ENCODE measurements at places on chromosomes 5 and 9.
A peak's percentile ranks its signal among the peaks of the same experiment; 100 is the strongest.

- no peak for ATAC-seq
These were observed 244.3 kb upstream of the ZNF608 start for GRCh38 chr5:124990723-124991122.

- ATAC-seq = no peak
These were observed 194.0 kb downstream of the FER start for GRCh38 chr5:108941746-108942145.

DNA sequence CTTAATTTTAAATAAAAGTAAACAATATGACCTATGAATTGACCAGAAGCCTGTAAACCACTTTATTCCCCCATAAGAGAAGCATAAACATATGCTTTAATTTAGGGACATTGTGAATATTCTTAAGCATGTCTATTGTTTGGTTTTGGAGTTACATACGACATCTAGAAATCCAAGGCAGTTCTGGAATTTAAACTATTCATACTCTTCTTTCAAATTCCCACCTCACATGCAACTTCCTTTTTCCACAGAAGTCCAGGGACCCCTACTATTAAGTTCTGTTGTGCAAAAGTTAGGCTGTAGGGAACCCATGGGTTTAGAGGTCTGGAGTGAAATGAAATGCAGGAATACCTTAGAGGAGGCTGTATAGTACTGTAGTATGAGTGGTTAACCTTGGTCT lies 2.1 kb downstream of the RIC1 start:
- no peak for ATAC-seq

DNA sequence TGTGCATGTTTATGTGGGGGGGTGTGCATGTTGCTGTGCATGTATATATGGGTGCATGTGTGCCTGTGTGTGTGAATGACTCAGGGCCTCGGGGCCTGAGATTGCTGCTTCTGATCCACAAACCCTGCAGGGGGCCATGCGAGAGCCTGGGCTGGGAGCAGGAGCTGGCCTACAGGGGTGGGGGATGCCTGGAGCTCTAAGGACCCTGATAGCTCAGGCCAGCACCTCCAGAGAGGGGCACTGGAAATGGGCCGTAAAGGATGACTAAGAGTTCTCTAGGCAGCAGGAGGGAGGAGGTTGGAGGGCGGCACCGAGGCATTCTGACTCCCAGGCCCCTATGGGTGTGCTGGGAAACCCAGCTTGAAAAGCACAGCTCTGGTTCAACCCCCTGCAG lies 6.9 kb upstream of the UBAC1 start:
- no peak for ATAC-seq

GRCh38 chr5:10631316-10631996 lies 67.6 kb downstream of the ANKRD33B start:
- ATAC-seq = no peak

GRCh38 chr5:140986117-140986521 lies 19.8 kb downstream of the PCDHAC2 start:
- 0 out of 3 replicates have a peak, but pooled peaks have one; percentile 27 for ATAC-seq

DNA sequence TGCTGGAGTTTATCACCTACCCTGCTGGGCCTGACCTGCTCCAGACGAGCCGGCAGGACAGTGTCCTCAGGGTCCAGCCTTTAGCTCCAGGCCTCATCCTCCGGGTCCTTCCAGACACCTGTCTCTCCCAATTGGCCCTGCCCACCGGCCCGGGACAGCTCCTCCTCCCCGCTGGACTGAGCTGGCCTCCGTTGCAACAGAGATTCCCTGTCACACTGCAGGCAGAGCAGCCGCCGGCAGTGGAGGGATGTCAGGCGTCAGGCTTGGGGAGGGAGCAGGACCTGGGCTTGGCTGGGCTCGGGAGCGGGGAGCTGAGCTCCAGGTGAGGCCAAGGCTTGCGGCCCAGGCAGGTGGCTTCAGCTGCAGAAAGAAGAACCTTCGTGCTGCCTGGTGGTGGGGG lies 1.7 kb downstream of the KCNT1 start:
- no peak for ATAC-seq

DNA sequence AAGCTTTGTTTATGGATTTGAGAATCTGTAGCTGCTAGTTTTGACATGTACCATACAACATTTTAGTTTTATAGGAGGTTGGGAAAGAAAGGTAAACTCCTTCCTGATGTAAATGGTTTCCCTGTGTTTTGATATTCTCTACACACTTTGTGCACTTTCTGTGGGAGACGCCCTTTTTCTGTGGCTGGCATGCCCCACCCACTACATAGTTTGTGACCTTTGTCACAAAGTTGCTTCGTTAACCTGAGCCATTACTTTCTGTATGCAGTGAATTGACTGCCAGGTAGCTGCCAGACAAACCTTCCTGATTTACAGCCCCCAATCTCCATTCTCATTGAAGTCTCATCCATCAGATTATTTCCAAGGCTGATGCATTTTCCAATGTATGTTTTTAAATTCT lies 90.6 kb downstream of the NLN start:
- ATAC-seq = no peak

DNA sequence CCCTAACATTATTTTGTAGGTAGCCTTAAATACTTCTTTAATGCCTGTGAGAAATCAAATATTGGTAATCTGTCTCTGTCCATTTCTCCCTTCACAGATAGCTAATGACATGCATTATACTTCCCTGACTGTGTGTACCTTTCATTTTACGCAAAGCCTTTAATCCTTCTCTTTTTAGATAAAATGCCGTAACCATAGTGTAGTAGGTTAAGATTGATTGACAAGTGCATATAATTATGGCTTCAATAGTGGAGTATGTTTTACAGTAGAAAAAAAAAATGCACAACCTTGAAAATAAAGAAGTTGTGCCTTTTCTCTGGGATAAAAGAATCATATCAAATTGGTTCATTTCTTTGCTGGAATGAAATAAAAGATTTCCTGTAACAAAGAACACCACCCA lies 559.6 kb upstream of the GRAMD2B start:
- ATAC-seq = no peak

DNA sequence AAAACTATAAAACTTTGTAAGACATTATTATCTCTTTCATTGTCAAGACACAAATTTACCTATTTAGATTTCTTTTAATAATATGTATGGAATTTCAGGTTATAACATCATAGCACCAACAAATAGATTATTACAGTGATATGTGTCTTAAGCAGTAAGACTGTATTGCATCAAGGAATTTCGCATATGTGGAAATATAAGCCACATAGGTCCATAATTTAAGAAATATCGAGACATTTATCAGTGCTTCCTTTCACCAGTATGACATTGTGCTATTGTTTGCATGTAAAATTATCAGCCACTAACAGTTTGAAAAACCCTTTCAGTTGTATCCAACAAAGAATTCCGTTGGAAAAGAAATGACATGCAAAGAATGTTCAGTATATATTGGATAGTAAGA lies 186.7 kb upstream of the RASA1 start:
- ATAC-seq = no peak

DNA sequence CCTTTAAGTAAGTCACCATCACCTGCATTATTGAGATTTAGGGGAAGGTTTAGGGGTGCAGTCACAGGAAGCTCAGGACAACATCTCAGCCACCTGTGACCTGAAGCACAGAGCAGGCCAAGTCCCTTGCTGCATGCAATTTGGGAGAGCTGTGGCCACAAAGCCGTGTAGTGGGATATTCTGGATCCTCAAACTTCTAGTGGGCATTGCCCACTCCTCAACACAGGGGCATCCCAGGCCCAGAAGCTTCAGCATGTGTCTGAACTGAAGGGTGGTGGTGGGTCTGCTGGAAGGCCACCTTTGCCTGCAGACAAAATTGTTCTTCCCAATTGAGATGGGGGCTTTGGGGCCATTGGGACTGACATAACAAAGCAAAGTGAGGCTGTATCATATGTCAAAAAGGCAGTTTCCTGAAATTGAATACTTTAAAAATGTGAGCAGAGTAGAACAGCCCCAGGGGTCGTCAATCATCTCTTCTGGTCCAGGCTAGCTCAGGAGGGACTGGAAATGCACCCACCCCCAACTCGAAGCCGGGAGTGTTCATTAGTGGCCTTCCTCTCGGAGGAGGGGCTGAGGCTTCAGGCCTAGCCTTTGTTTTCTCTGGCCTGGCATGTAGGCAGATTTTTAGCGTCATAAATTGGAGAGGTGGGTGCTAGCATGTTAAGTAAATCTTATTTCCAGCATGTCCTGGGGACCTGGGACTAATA lies 2.8 kb upstream of the GADD45G start:
- no peak for ATAC-seq

- no peak for ATAC-seq
These were observed 127.0 kb upstream of the GDNF start for GRCh38 chr5:37966871-37967270.

GRCh38 chr5:125712397-125712796 lies 710.8 kb upstream of the GRAMD2B start:
- ATAC-seq = no peak

GRCh38 chr5:151924564-151925301 lies at the start of gene GLRA1:
Gene GLRA1 (minus strand): TSS chr5:151924851. CDS start chr5:151924549, 302 bp downstream.
- ATAC-seq = peak; percentile 87

DNA sequence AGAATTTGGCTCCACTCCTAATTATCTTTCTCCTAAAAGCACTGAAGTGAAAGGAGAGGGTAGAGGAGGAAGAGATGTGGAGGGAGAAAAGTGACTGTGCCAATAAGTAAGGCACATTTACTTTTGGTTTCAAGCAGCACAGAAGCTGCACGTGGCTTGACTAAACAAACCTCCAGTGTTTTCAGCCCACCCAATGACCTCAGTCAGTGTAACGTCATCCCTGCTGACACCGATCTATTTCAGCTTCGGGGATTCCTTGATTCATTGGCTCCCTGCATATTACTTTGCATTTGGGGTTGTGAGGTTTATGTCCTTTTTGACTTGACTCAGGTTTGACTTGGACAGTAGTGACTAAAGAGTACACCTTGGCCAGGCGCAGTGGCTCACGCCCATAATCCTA lies 35.6 kb upstream of the NIM1K start:
- ATAC-seq = no peak

DNA sequence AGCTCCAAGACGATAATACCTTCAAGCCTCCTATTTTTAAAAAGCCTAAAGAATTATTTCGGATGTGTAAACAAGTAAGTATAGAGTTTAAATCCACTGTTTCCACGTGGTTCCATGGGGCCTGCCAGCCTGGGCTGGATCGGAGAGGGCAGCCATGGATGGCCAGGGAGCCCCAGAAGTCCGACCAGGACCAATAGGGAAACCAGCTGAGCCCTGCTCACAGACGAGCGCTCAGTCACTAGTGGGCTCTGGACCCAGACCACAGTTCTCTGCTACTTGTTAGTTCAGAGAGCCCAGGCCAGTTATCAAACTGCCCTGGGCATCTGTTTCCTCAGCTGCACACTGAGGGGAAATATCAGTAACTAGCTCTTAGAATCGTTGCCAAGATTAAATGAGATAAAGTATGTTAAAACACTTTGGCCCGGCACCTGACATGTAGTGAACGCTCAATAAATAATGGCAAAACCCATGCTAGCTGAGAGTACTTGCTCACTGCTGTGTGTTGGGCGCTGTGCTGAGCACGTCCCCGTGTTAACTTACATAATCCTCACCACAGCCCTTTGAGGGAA lies 124.8 kb downstream of the RGS3 start:
- no peak for ATAC-seq

DNA sequence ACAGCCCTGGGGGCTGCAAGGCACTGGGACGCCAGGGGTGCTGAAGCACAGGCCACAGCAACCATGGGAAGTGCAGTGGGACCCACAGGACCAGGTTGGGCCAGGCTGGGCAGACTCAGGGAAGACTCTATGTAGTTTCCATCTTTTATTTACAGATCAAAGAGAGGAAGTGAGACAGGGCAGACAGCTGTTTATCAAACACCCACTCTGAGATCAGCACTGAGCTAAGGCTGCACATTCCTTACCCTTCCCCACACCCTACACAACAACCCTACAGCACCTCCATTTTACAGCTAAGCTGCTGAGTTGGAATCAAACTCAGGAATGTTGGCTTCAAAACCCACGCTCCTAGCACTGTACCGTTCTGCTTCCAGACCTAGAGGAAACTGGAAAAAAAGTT lies 19.8 kb downstream of the BARHL1 start:
- no peak for ATAC-seq

- ATAC-seq = no peak
These were observed 9.9 kb downstream of the GNAQ start for GRCh38 chr9:78021697-78022096.

DNA sequence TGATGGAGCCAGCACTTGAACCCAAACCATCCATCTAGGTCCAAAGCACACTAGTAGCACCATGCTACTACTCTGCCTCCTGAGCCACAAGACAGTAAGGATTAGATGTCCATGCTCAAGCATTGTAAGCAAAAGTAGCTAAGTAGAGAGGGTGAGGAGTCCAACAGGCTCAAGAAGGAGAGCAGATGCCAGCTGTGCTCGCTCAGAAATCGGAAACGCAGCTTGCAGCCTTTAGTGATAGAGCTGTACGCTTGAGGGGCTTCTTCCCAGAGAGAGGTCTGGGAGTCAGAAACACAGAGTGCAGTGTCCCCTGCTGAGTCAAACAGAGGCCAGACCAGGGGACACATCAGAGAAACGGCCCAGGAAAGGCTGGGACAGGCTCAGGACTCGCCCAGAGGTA lies 32.7 kb upstream of the GABRP start:
- ATAC-seq = no peak

Measured in SK-N-SH treated with all-trans-retinoic acid at 6 μM for 48 hours (cell line).